Activated T-cell treated with anti-CD3 and anti-CD28 coated beads for 4 hours (primary cell): ENCODE measurements at places on chromosomes 11 and 22.

DNA sequence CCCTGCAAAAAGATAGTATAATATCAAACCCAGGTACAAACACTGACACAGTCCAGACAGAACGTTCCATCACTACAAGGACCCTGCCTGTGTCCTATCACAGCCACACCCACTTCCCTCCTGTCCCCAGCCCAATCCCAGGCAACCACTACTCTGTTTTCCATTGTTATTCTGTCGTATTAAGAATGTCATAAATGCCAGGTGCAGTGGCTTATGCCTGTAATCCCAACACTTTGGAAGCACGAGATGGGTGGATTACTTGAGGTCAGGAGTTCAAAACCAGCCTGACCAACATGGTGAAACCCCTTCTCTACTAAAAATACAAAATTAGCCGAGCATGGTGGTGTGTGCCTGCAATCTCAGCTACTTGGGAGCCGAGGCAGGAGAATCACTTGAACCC is 89.0 kb downstream of the TRMU start:
- DNase-seq: no peak

DNA sequence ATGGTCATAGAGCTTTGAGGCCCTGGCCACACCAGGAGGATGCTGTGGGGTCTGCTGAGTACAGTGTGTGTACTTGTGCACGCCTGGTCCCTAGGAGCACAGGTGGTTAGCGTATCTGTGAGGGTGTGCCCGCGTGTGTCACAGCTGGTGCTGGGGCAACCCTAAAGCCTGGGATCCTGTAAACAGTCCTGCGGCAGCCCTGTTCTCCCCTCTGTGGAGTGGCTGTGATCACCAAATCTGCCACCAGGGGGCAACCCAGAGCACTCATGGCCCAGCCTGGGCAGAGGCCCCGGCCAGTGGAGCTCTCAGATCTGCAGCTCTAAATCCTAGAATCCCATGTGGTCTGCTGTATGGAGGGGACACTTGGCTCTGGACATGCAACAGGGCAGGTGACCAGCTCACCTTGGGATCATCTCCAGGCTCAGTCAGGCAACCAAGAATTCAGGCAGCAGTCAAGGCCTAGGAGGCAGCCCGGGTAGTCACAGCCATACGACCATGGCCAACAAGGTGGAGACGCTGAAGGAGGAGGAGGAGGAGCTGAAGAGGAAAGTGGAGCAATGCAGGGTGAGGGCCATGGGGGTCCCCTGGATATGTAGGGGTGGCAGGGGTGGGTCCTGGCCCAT is 3.9 kb downstream of the SH3BP1 start:
- DNase-seq: peak; percentile 88

GRCh38 chr11:84549217-84549616 is 1077.9 kb downstream of the DLG2 start:
- no peak for DNase-seq

GRCh38 chr11:12914400-12914912 is 94.7 kb upstream of the RASSF10 start:
- no peak for DNase-seq
